ENCODE measurements at places on chromosomes 5 and 9. TPM values are rescaled to one million over a fixed set of nuclear protein-coding genes. Genes with fewer than 3 reads are reported as not detected.

- no peak for DNase-seq
Observed at GRCh38 chr9:91156451-91157234, 205.1 kb downstream of the AUH start.

Gene PCDHAC2
- total RNA-seq: 1.1 TPM

Gene SLC4A9
- total RNA-seq: 0.22 TPM

Gene TMOD1
- total RNA-seq: 5.8 TPM

Gene UBAC1
- 36.3 TPM for total RNA-seq

- DNase-seq: no peak
Observed at GRCh38 chr5:67209141-67209771, 12.7 kb upstream of the CD180 start.

DNA sequence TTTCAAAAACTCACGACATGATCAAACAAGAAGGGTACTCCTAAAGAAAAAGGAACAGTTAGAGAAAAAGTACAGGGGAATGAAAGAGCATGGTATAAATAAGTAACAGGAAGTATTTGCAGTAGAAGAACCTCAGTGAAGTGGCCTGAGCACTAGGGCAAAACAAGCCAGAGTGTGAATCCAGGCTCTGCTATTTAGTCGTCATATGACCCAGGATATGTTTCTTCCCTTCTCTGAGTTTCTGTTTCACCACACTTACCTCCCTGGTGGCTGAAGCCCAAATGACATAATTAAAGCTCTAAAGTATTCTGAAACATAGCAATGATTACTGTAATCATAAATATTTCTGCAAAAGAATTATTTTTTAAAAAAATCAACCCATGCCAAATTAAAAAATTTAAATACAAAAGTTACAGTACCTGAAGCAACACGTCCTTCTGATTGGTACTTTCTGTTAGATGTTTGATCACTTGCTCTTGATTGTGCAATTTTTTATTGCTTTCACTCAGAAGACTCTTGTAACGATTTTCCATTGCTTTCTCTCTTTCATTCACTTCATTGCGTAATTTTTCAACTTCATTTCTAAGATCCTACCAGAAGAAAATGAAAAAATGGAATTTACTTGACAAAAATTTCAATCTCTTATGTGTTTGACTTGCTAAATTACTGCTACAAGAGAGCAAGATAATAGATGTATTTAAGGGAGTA lies 88.9 kb downstream of the CDK5RAP2 start:
- no peak for DNase-seq

DNA sequence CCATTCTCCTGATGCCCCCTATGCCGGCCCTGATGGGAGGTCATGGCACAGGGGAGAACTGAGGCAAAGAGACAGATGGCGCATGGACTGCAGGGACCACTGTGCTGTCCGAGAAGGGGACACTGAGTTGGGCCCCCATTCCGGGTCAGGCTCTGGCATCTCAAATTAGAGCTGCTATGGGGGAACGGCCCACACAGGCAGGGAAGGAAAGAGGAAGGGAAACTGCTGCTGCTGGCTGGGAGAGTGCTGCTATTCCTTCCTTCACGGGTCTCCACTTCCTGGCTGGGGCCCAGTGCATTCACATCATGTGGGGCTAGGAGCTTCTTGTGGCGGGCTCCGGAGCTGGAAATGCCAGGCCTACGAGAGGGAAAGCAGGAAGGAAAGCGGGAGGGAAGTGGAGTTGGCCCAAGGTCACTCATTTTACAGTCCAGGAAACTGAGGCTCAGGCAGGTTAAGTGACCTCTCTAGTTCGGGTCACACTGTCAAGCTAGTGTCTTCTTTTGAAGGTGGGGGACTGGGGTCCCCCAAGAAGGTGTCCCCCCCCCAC lies 1.3 kb upstream of the CARD19 start:
- no peak for DNase-seq

Gene PPP3R2
- total RNA-seq: not detected

Gene OTULINL
- 16.7 TPM for total RNA-seq

Gene TPPP
- 5.4 TPM for total RNA-seq

GRCh38 chr5:159655757-159656409 lies 260.4 kb upstream of the ADRA1B start:
- DNase-seq: no peak

- DNase-seq: no peak
Observed at GRCh38 chr5:171534043-171534895, 114.8 kb downstream of the FGF18 start.

- no peak for DNase-seq
Observed at GRCh38 chr5:159640921-159641320, 275.4 kb upstream of the ADRA1B start.

DNA sequence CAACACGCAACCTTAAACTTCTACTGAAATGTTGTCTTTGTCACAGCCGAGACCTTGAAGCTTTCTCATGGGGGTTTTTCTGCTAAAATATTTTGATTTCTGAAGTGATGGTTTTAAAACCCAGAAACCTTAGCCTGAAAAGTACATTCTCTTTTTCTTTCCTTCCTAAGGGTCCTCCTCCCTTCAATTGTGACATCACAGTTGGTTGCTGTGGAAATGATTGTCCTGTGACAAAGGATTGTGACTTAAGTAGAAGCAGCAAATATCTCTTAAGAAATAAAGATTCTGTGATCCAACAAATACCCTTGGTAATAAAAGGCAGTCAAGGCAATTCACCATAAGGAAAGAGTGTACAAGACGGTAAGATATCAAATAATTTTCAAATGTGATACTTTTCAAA lies 125.2 kb downstream of the SEMA6A start:
- DNase-seq: no peak

DNA sequence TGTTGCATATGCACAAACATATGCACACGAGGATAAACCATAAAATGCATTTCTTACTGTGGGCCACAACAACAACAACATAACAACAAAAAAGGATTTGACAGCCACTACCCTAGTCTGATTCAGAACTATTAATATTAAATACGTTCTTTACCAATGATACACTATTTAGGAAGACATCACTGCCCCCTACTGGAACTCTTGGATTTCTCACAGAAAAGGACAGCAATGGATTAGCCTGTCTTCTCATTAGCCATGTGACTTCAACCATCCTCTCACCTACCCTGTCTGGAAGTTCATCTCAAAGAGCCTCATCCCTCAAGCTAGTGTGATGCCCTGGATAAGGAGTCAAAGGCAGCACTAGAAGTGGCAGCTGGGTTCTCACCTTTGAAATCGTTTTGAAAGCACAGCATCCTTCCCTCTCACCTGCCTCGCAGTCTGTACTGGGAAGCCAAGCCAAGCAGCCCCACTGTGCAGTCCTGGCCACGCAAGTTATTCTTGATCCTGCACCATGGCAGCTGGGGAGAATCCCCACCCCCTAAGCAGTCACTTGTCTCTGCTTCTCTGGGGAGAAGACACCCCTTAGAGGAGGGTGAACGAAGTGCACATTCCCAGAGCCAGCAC lies 64.6 kb downstream of the SH3TC2 start:
- no peak for DNase-seq

DNA sequence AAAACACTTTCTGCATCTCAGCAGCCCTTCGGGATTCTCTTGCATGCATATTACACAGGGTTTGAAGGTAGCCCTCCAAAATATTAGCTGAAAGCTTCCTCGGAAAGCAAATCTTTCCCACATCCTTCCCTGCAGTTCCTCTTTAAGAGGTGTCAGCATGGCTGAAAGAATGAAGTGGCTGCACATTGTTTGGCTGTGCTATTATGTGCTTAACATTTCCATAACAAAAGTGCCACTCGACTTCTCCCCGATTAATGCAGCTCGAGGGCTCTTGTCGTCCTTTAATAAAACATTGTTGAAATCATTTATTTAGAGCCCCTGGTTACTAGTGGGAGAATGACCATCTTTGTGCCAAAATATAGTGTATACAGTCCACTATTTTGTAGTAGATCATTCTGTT lies 6.5 kb downstream of the GAS1 start:
- no peak for DNase-seq

- DNase-seq: no peak
Observed at GRCh38 chr9:101677861-101678260, 60.6 kb downstream of the GRIN3A start.

GRCh38 chr5:76617229-76617628 lies 6.0 kb downstream of the F2RL2 start:
- no peak for DNase-seq

Gene EDIL3
- total RNA-seq: 3.7 TPM

- no peak for DNase-seq
Observed at GRCh38 chr9:5999443-6000101, 15.9 kb downstream of the RANBP6 start.

Gene OMD
- total RNA-seq: 2.6 TPM

DNA sequence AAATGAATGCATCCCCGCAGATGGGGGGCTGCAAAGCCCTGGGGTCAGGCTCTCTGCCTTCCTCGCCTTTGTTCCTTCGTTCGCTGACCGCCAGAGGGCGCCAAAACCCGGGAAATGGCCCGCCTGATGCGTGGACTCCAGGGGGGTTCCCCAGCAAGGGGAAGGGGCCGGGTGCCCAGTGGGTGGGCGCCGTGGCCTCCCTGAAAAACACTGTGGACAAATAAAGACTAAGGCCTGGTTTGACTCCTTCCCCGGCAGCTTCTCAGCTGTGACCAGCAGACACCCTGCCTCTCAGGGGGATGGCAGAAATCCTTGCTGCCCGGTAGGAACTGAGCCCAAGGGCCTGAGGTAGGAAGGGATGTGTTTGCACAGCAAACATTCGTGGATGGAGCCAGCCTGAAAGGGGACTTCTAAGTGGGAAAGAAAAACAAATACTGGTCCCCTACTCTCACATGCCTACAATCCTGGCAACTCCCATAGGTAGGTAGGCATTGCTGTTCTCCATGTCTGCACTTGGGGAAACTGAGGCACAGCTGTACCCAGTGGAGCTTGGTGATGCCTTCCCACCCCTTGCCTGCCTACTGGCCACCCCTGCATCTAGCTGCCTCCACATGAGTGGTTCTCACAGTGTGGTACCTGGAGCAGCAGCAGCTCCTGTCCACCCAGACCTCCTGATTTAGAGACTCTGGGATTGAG lies 57.7 kb downstream of the DUSP1 start:
- DNase-seq: no peak

Gene HIGD2A
- total RNA-seq: 107 TPM

DNA sequence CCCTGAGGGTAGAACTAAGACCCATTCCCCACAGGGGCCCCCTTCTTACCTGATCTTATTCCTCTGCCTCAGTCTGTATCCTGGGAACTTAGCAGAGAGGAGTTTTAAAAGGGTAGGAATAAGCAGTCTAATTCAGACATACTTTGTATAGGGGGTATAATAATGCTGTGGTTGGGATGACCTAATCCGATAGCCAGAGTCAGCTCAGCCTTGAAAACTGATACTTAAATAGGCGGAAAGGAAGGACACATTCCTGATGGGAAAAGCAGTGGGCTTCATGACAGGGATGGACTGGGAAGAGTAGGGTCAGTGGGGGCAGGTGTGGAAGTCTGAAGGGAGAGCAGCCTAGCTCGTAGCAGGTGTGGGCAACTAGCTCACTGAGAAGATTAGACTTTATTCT lies 52.2 kb upstream of the TESK1 start:
- DNase-seq: no peak
